ENCODE measurements at places on chromosomes 5 and 9. TPM values are rescaled to one million over a fixed set of nuclear protein-coding genes. Genes with fewer than 3 reads are reported as not detected.

SV2C gene
- under 0.01 TPM for total RNA-seq

QRFP gene
- total RNA-seq, result not detected

FCN1 gene
- total RNA-seq, result 2.0 TPM

DBH gene
- total RNA-seq, result not detected

SOX30 gene
- total RNA-seq, result 0.09 TPM

RIGI gene
- total RNA-seq, result 6.7 TPM

- no peak for DNase-seq
These were observed 85.1 kb downstream of the SAXO1 start for GRCh38 chr9:18947892-18948339.

GRCh38 chr5:91076138-91076537 lies 307.0 kb downstream of the ARRDC3 start:
- DNase-seq, result no peak

DNA sequence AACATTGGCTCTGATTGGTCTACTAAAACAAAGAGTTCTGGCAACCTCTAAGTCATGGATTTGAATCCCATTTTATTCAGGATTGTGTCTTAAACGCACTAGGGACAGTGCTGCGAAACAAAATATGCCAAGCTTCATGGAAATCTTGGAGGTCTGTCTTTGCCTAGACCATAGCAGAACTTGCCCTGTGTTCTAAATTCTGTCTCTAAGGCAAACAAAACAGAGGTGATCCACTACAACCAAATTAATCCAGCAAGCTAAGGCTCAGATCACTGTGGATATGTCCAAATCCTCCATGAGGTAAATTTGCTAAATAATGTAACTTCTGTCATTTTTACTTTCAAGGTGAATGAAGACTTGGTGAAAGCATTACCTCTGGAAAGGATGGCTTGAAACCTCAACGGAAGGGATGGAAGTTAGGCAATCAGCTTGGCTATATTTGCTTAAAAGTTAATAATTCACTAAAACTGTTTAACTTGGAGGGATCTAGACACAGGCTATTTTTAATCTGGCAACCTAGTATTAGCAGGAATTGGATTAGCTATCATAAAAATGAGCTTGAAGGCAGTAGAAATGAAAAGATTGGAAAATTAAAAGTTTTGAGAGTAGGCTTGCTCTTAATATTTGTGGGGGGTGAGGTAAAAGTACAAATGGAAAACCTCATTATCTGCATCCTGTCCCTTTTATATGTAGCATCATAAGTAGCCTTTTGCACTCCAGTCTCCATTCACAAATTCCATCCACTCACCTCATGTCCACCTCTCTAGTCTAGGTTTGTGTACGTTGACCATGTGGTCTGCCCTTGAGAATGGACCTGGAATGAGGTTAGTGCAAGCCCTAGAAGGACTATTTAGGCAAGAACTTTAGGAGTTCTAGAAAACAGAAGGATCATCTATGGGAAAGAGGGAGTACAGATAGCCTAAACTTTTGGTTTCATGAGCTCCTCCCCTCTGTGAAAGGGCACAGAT lies 176.2 kb downstream of the SMC2 start:
- no peak for DNase-seq

- peak; percentile 53 for DNase-seq
These were observed 7.6 kb downstream of the BASP1 start for GRCh38 chr5:17224858-17225511.

DNA sequence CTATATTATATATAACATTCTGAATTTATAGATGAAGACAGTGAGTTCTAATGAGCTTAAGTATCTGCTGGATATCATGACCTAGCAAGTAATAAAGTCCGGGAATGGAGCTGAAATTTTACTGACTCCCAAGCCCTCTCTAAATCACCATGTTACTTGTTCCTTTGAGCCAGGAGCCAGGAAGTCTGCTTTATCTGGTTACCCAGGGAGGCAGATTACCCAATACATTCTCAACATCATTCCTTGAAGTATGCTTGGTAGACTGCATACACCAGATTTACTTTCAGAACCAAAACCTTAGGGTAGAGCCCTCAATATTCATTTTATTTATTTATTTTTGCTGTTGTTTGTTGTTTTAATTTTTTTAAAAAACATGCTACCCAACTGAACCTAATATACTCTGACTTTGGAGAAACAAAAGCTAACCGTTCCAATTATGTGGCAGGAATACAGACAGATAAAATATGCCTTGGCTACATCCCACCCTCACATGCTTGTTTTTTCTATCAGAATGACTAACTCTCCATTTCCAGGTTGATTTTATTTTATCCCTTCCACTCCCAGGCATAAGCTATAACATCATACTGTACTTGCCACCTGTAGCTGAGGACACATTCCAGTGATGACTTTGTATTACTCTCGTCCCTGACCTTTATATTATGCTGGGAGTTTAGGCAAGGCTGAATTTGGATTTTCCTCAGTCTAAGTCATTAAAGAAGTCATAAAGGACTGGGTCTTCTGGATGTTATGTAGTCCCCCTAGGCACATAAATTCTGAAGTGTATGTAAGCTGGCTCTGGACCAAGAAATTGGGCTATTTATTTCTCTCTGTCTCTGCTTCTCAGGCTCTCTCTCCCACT lies 82.0 kb downstream of the YIPF5 start:
- DNase-seq, result peak; percentile 90

DNA sequence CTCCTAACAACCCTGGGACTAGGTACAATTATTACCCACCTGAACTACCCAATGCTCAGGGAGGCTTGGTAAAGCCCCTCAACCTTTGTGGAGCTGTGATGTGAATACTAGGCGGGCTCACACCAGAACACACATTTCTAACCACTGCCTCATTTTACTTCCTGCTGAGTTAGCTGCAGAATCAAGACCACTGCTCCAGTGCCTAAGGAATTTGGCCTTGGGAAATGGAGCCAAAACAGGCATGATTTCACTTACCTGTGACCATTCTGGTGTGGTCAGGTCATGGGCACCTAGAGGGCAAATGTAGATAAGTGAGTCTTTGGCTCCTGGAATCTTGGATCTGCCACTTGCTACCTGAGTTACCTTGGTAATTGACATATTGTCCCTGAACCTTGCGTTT lies 5.2 kb downstream of the WWC1 start:
- DNase-seq, result no peak

- peak; percentile 33 for DNase-seq
These were observed 41.3 kb downstream of the CAST start for GRCh38 chr5:96703384-96703920.

DNA sequence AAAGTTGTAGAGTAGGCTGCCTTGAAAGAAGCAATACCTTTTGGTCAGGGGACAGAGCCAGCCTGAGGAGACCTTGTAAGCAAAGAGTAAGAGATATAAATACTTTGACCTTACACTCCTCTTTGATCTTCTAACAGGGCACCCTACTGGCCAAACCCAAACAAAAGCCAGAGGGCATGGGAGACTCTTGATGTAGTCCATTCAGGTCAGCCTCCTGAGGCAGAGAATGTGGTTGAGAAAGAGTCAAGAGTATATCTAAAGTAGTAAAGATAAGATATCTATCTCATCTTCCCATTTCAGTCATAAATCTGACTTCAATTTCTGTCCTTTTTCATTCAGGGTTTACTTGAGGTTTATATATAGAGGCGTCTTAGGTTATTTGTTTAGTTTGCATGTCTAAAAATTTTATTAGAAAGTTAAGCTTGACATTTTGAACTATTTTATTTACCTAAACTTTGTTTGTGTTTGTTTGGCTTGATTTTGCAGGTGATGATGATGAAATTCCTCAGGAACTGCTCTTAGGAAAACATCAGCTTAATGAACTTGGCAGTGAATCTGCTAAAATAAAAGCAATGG lies 125.7 kb downstream of the NIPBL start:
- DNase-seq, result no peak

GRCh38 chr5:33531824-33532223 lies 91.1 kb downstream of the TARS1 start:
- no peak for DNase-seq

DNA sequence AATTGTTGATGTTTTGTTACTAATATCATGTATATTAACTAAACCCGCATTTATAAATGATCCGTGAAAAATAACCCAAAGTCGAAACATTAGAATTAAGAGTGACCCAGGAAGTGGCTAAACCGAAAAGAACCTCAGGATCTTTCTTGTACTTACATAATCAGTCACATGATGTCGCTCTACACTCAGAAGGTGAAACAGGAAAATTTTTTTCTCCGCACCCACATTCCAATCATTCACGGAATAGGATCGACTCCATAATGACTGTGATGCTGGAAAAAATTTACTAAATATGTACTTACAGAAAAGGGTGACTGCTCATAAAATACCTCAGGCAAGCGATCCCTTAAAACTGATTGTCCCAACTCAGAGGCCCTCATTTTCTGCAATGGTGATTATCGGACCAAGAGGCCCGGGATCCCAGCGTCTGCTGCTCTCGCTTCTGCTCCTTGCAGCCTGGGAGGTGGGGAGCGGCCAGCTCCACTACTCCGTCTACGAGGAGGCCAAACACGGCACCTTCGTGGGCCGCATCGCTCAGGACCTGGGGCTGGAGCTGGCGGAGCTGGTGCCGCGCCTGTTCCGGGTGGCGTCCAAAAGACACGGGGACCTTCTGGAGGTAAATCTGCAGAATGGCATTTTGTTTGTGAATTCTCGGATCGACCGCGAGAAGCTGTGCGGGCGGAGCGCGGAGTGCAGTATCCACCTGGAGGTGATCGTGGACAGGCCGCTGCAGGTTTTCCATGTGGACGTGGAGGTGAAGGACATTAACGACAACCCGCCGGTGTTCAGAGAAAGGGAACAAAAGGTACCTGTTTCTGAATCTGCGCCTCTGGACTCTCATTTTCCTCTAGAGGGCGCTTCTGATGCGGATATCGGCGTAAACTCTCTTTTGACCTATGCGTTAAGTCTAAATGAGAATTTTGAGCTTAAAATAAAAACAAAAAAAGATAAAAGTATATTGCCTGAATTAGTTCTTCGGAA lies at the start of gene PCDHA12:
Gene PCDHA12 (plus strand): TSS at position 224 of the 981 bp plus-strand sequence. CDS start 165 bp downstream, at position 389.
- DNase-seq, result no peak

- peak; percentile 85 for DNase-seq
These were observed 221.8 kb downstream of the MEF2C start for GRCh38 chr5:88660947-88661805.

- DNase-seq, result no peak
These were observed 41.3 kb upstream of the CACNA1B start for GRCh38 chr9:137836151-137836830.

DNA sequence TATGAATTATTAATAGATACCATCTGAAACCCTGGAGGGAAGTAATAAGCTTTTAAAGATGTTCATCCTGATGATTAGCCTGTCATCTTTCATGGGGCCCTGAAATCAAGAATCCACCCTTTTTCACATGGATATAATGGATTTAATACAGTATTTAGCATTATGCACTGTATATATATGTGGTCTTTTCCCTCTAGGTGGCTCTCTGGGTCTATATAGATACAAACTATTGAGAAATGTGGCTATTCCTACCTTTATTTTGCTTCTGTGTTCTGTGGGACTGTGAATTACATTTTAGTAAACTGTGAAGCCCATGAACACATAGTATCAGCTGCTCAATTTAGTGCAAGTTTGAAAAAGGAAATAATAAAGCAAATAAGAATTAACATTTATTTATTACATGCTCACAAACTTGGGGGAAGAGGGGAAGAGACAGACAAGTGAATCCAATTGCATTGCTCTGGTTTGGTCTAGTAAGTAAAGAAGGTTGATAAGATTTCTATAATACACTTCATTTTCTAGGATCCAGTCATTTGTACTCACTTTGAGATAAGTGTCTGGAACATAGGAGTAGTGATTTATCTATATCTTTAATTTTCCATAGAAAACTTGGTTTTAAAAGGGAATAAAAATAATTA lies 112.2 kb downstream of the SCAMP1 start:
- peak; percentile 72 for DNase-seq

DNA sequence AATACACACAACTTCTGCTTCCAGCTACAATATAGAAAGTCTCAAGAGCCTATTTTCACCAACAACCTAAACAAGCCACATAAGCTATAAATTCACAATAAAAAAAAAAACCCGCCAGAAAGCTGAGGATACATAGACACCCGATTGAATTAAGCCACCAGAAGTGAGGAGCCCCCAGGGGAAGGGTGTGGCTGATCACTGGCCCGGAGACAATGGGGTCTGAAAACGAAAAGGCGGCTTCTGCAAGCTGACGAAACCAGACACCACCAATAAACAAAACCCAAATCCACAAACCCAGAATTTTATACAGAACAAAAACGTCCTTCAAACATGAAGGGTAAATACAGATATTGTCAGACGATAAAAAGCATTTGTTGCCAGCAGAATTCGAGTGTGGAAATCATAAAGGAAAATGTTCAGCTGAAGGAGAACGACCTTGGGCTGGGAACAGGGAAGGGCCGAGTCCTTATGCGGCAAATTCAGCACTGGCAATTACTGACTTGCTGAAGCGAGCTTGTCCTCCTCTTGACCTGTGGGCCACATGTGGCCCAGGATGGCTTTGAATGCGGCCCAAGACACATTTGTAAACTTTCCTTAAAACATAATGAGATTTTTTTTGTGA lies 39.6 kb upstream of the CEP72 start:
- DNase-seq, result no peak

- no peak for DNase-seq
These were observed 65.7 kb upstream of the RORB start for GRCh38 chr9:74431467-74431866.

DNA sequence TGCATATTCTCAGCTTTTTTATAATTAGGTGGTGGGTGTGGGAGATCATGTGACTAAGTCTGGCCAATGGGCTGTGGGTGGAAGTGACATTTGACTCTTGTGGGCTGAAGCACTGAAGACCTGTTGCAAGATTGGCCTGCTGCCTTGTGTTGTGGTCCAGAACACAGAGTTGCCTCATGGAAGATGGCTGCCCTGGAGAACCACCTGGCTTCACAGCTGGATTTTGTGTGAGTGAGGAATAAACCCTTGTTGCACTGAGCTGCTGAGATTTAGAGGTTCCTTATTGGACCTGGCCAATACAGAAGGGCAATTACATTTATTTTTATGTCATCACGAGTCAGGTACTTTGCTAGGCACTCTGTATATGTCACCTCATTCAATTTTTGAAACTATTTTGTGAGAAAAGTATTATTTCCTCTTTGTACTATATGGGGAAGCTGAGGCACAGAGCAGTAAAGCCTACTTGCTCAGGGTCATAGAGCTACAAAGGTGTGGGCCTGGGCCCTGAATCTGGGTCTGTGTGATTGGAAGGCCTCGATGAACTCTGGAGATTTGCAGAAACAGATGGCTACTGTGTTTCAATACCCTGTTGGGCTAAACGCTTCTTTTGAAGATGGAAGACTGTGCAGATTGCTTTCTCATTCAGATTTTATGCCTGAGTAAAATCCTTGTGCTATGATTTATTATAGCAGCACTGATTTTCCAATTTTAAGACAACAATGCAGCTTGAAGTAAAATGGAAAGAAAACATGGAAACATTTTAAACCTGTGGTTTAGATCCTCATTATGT lies 71.2 kb upstream of the TBC1D2 start:
- DNase-seq, result no peak

GRCh38 chr5:74627646-74628279 lies 12.8 kb downstream of the ENC1 start:
- DNase-seq, result peak; percentile 41

DNA sequence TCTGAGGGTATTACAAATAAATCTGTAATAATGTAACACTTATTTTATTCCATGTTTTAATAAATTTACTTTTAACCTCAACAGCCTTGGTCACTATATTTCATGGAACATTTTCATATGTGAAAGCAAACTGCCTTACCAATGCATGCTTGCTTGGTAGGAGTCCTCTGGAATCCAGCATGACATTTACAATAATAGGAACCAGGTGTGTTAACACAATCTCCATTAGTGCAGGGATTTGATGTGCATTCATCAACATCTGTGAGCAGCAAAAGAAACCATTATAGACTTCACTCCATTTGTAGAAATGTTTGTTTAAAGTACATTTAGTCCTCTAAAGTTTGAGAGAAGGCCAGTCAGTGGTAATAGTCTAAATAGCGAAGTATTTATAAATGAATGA lies 159.4 kb downstream of the FBN2 start:
- DNase-seq, result no peak

Measured in muscle of leg (tissue), 16 donors.